Stimulated activated CD4-positive, alpha-beta T cell treated with anti-CD3 and anti-CD28 coated beads, Interleukin-4, amount 100 ng/mL, for 4 hours (primary cell): ENCODE measurements at places on chromosomes 2 and 18.

DNA sequence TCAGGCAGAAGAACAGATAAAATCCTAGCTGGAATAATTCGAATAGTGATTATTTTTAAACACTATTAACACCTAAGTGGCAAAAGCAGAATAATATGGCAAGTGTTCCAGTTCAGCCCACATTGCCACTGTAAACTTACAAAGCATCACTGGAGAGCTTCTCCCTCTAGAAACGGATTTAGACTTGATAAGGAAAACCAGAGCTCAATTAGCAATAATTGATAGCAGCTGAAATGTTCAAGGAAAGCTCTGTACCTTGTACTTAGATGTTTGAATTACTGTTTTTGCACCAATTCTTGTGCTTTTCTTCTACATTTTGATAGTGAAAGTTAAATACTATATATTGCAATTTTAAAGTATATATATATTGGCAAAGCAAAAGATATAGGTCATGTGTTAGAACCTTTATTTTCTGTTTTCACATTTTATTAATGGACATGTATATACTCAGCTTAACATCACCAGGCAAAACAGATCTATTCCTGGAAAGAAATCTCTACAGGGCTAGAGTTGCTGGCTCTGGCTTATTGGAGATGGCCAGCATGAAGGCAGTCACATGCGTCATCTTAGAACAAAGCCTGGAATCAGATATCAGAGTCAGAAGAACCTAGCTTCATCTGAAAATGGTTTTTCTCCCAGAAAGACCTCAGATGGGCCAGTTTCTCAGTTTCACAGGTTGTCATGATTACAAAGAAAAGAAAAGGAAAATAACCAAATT, 149.1 kb upstream of the CTAGE1 start:
- no peak for DNase-seq

GRCh38 chr2:1486670-1487069, 73.4 kb downstream of the TPO start:
- no peak for DNase-seq

- no peak for DNase-seq
Measured at GRCh38 chr2:80560326-80560725, 255.8 kb upstream of the LRRTM1 start.

- DNase-seq: peak; percentile 11
Measured at GRCh38 chr2:26849056-26849999, 1.4 kb downstream of the DPYSL5 start.

DNA sequence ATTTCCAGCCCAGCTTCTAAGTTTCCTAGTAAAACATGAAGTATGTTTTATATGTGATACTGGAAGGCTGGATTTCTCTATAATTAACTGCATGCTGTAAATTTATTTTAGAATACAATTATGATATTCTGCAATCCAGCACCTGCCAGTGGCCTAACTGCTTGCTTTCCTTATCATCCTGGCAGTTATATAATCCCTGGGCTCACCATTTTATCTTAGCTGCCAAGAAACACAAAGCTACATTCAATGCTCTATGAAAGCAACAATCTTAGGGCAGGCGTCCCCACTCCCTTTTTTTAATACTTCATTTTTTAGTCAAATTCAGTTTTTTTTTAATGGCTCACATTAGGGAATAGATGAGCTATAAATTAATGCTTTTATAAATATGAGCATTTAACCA, 38.4 kb upstream of the UBXN4 start:
- DNase-seq: no peak

DNA sequence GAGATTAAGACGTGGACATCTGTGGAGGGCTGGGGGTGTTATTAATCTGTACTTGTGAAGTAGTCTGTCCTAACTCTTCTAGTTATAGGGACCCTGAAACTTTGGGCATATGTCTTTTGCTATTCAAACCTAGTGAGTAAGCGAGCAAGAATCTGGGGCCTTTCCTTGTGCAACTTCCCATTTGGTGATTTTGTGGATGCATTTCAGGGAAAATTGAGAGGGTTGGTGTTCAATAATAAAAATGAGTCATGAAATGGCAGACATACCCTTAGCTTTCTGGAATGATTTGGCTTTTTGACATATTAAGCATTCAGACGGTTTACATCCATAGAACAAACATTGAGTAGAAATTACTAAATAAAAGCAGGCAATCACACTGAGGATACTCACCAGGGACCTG, 17.0 kb downstream of the COL4A4 start:
- DNase-seq: no peak

DNA sequence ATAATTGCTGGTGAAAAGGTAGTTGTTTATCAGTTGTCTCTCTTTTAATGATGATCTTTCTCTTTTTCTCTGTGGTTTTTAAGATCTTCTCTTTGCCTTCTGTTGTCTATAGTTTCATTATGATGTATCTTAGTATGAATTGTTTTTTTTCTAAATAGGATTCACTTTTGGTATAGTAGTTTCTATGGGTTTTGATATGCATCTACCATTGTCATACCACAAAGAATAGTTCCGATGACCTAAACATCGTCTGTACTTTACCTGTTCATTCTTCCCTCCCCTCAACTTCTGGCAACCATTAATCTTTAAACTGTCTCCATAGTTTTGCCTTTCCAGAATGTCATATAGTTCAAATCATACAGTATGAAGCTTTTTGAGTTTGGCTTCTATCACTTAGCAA, 19.6 kb downstream of the RDH14 start:
- no peak for DNase-seq

DNA sequence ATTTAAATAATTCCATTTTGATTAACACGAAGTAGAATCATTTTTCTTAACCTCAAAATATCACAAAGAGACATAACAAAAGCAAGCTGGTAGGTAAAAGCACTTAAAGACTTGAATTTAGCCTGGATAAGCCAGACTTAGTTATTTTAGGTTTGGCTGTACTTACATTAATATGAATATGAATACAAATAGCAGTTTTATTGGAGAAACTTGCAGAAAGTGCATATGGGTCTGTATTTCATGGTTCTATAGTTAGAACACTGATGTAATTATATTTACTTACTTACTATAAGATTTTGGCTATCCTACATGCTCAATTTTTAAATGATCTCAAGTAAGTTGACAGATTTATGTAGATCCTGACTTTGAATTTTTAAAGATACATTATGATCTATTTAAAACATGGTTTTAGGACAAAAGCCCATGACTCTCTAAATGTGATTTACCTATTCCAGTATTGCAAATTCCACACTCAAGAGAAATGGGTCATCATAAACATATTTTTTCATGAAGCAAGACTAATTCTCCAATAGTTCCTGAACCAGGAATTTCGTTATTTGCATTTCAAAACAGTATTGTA, 1575.4 kb upstream of the NXPH2 start:
- no peak for DNase-seq
